Activated CD8-positive, alpha-beta T cell treated with anti-CD3 and anti-CD28 coated beads, Interleukin-2, amount 10 ng/mL, durations not matched to agents 7 days and 5 days (primary cell): ENCODE measurements at places on chromosomes 1 and 21. TPM values are rescaled to one million over a fixed set of nuclear protein-coding genes. Genes with fewer than 3 reads are reported as not detected.

The UBE2G2 gene
- total RNA-seq: 86.0 TPM

The BSDC1 gene
- total RNA-seq: 37.3 TPM

The WNT4 gene
- total RNA-seq: not detected

The CLK2 gene
- total RNA-seq: 101 TPM

The FAM167B gene
- 0.90 TPM for total RNA-seq

The KRTAP11-1 gene
- not detected for total RNA-seq

The RNU1-2 gene
- 2,232 TPM for total RNA-seq

DNA sequence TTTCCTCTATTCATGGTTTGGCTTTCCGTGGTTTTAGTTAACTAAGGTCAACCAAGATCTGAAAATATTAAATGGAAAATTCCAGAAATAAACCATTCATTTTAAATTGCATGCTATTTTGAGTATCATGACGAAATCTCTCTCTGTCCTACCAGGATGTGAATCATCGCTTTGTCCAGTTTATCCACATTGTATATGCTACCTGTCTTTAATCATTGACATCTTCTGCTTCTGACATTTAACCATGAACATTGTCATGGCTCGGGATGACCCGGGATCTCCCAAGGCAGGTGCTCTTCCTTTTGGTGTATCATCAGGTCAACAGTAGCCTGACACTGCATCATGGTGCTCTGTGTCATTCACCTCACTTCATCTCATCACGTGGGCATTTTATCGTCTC is 125.5 kb upstream of the HNRNPU start:
- H3K27ac ChIP-seq: no peak overlapping the region
- no peaks in the 10 kb centered on the region for H3K27me3 ChIP-seq
- no peaks in the 10 kb centered on the region for H3K36me3 ChIP-seq
- no peak for DNase-seq
- H3K4me1 ChIP-seq: no peaks in the 10 kb centered on the region

DNA sequence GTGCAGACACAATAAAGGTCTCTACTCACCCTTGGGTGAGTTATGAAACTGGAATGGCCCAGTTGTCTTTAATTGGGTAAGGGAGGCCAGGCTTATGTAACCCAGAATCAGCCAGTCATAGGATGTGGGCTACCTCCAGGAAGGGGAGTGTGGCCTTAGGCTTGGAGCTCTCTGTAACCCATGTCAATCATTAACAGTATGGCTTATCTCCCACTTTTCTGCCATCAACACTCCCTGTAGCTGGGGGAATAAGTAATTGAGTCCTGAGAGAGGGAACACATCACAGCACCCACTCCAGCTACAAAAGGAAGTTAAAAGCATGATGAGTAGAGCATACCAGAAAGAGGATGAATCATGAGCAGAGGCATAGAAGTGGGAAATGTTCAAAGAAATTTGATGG is 327.0 kb upstream of the DUSP10 start:
- no peaks in the 10 kb centered on the region for H3K36me3 ChIP-seq
- H3K4me3 ChIP-seq: no peak overlapping the region
- no peaks in the 10 kb centered on the region for H3K27me3 ChIP-seq
- H3K4me1 ChIP-seq: no peaks in the 10 kb centered on the region
- DNase-seq: no peak

DNA sequence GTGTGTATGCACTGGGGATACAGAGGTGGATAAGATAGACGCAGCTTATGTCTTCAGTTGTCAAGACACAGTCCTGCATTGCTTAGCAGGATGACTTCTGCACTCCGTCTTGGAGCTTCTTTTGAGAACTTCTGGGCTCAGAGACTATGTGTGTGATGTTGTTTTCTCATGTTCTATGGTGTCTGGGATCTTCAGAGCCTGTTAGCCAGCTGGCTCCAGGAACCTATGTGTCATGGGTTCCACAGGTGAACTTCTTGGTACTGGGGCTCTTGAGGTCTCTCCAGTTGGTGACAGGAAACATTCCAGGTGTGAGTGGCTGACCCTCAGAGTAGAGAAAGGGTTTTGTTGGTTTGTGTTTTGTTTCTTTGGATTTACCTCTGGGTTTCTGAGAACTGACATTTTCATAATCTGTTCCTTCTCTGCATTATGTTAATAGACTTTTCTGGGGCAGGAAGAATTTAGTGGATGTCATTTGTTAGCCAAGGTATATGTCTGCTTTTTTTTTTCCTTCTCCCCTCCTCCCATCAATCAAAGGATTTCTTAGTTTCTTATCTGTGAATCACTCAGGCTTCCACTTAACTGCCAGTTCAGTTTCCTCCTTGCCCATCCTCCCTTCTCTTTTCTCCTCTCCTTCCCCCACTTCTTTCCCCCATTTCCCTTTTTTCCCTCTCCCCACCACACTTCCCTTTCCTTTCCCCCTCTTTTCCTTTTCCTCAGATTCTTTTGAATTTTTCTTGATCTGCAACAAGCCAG is 18.1 kb downstream of the FGGY start:
- peaks cover 10% of the 10 kb centered on the region for H3K36me3 ChIP-seq
- no peak for DNase-seq
- H3K27me3 ChIP-seq: no peaks in the 10 kb centered on the region
- H3K27ac ChIP-seq: no peak overlapping the region

DNA sequence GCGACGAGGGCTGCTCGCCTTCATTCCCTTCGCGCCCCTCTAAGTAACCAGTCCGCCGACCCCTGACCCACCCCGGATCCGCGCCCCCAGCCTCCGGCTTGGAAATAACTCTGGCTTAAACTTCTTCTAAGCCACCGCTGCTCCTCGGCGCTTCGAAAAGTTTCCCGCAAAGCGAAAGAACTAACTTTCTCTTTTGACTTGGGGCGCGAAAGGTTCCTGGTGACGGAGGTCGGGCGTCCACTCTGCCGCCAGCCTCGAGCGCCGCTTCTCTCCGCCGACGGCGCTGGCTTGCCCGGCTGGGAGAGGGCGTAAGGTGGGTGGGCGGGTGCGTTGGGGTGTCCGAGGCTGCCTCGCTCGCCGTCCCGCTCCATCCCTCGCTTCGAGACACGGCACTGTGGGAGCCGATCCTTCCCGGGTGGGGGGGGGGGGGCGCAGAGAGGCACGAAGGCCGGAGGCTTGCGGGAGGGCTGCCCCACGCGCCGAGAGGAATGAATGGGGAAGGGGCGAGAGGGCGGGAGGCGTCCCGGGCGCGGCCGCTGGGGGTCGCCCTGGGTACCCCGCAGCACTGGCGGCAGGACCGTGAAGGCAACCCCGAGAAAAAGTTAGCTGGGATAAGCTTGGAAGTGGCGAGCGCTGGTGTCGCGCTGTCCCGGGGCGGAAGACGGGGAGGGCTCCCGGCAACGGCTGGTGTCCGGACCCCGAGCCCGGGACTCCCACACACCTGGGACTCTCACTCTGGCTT is 569 bp downstream of the ATF3 start:
- peak overlapping the region; percentile 85 for H3K4me3 ChIP-seq
- peaks cover 32% of the 10 kb centered on the region for H3K27me3 ChIP-seq
- DNase-seq: peak; percentile 74
- peak overlapping the region; percentile 96 for H3K27ac ChIP-seq

DNA sequence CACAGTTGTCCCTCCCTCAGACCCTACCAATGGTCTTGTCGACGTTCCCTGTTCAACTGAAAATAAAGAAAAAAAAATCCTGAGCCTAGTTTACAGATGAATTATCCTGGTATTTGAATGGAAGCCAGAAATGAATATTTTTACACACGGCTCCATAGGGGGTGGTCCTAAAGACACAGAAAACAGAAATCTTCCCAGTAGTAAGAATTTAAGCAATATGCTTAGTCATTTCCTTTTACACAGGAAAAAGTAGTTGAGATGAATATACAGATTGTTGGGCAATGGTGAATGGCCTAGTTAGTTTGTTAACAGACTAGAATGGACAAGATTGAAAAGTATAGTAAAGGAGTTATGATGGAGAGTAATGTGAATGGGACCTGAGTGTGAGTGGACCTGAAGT is 67.4 kb downstream of the RGS18 start:
- no peak overlapping the region for H3K27ac ChIP-seq
- no peaks in the 10 kb centered on the region for H3K4me1 ChIP-seq
- H3K36me3 ChIP-seq: no peaks in the 10 kb centered on the region
- no peak for DNase-seq
- H3K4me3 ChIP-seq: no peak overlapping the region

DNA sequence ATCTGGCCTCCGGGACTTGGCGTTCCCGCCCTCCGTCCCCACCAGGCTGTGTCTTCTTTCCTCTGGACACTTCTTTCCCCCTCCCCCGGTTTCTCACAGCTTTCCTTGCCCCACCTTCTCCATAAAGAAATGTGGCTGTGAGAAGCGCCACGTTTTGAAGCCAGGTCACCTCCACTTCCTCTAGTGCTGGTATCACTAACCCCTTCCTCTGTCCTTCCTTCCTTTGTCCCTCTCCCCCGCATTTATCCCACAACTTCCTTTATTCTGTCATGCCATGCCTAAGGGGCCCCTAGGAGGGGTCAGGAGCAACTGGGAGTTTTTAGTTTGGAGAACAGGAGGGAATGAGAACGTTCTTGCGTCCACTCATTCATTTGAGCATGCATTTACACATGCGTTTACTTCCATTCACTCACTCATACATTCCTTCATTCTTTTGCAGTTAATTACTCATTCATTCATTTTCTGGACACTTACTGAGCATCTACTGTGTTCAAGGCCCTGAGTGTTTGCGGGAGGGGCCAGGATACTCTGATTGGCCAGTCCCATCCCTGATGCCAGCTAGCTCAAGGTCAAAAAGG is 5.0 kb upstream of the ACOT11 start:
- H3K27me3 ChIP-seq: peaks cover 10% of the 10 kb centered on the region
- DNase-seq: no peak
- peak overlapping the region; percentile 71 for H3K4me3 ChIP-seq

DNA sequence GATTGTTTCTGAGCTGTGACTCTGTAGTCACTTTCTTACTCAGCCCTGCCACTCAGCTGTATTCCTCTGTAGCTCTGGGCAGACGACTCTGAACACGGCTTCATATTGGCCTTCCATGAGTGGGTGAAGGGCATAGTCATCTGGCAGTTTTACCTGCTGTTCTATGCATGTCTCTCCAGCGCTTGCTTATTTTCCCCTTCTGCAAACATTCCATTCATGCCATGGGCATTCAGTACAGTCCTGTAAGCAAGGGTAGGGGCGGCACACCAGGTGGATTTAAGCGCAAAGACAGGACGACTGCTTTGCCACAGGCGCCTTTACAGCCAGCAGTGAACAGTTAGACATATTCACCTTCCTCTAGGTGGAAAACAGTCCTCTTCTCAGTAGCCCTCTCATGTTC is 4.4 kb upstream of the WDR26 start:
- H3K4me3 ChIP-seq: no peak overlapping the region
- peaks cover 3% of the 10 kb centered on the region for H3K36me3 ChIP-seq
- H3K27ac ChIP-seq: no peak overlapping the region
- DNase-seq: no peak

DNA sequence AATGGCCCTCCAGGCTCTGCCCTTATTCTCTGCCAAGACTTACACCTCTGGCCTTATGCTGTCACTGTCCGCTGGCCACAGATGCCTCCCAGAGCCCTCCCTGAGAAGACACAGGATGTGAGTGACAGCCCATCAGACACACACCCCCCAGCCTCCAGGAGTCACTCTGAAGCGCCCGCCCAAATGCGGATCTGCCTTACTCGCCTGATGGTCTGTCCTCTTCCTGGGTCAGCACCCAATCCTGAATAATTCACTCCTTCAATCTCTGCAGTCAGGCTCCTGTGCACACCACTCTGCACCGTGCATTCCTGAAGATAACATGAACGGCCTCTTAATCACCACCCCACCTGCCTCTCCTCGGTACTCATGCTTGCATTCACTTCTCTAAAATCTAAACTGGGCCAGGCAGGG is 14.7 kb downstream of the CLSTN1 start:
- peaks cover 16% of the 10 kb centered on the region for H3K36me3 ChIP-seq
- no peak overlapping the region for H3K4me3 ChIP-seq
- no peaks in the 10 kb centered on the region for H3K27me3 ChIP-seq
- peaks cover 37% of the 10 kb centered on the region for H3K4me1 ChIP-seq

DNA sequence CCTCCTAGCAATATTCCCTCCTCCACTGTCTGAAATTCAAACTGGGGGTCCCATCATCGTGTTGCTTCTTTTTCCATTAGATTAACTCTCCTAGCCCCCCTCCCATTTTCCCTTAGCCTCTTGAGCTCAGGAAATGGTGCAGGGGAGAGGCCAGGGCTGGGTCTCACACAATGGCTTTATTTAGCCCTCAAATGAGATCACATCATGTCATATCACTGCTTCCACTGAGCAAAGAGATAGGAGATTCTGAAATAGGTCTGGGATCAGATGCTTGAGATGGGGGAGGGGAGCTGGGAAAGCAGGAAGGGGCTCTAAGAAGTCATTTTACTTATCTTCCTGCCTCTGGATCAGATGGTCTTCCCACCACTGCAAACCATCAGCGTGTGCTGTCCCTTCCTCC is 17.8 kb upstream of the ARHGEF2 start:
- DNase-seq: no peak
- no peak overlapping the region for H3K27ac ChIP-seq
- no peaks in the 10 kb centered on the region for H3K36me3 ChIP-seq
- H3K4me3 ChIP-seq: no peak overlapping the region
- peaks cover 8% of the 10 kb centered on the region for H3K4me1 ChIP-seq
- no peaks in the 10 kb centered on the region for H3K27me3 ChIP-seq

DNA sequence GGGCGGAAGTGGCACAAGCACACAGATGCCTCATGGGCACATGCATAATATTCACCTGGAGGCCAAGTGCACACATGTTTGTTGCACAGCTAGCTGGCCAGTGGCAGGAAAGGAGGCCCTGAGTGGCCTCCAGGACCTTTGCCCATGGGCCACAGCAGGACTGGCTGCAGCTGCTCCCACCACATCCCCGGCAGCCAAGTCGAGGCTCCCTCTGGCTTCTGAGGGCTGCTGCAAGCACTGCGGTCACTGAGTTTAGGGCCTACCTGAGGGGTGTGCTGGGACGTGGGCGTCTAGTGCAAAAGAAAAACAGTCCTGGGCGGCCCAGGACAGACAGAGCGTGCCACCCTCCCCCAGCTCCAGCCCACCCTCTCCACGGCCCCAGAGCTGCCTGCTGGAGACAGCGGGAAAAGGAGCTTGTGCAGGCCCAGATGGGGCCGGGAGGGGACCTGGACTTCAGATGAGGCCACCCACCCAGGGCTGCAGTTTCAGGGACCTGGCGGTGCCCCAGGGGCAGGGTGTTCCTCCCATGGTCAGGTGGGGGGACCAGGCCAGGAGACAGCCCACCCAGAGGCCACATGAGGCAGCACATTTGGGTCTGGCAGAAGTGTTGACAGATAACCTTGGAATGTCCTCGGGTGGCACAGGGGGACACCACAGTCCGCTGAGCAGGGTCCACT is 265.9 kb upstream of the VAMP3 start:
- no peak overlapping the region for H3K4me3 ChIP-seq
- DNase-seq: no peak
- H3K27me3 ChIP-seq: no peaks in the 10 kb centered on the region
- no peaks in the 10 kb centered on the region for H3K36me3 ChIP-seq
- no peaks in the 10 kb centered on the region for H3K4me1 ChIP-seq

DNA sequence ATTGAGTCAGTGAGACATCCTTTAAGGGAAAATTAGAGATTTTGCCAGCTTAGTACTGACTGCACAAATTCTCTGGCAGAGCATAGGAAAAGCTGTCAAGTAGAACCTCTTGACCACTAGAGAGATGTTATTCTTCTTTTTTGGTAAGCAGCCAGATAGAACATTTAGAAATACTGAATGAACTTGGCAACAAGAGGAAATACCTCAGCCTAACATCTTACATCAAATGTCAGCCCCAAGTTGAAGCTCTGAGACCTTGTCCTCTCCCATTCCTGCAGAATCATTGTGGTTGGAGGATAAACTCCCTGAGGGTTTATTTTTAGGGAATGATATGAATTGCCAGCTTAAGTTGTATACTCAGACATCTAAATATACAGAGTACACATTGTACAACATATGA is 53.5 kb downstream of the MIGA1 start:
- H3K36me3 ChIP-seq: peaks cover 19% of the 10 kb centered on the region
- peaks cover 3% of the 10 kb centered on the region for H3K4me1 ChIP-seq
- no peaks in the 10 kb centered on the region for H3K27me3 ChIP-seq
- H3K4me3 ChIP-seq: no peak overlapping the region
- DNase-seq: no peak
- no peak overlapping the region for H3K27ac ChIP-seq
